ENCODE measurements at places on chromosomes 2 and 18.

DNA sequence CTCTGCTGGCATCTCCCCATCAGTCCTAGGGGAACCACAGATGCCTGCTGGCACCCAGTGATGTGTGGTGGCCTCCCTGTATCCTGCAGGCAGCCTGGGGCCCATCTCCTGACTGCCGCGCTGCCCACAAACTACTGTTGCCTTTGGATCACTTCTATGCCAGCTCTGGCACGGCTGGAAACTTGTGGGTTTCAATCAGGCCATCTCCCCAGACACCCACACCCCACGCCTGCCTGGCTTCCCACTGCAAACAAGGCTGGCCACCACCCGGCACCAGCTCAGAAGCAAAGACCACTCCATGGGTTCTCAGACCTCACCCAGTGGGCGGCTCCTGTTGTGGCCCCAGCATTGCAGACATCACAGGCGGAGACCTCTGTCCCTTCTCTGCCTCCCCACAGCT lies 15.1 kb upstream of the TPO start:
- DNase-seq: no peak

DNA sequence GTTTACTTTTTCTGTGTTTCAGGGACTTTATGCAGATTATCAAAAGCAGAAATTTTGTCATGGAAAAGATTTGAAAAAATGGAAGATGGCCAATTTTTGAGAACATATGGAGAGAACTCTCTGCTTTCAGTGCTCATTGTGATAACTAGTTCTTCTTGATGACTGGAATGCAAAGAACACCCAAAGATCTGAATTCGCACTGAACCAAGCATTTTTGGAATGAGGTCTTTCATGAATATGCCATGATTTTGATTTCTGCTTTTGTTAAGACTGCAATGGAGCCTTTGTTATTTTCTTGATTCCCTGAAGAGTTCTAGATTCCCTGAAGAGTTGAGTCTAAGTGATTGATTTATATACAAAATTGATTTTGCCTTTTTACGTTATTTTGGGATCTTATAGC lies 124.1 kb downstream of the FMNL2 start:
- DNase-seq: no peak

- no peak for DNase-seq
Observed at GRCh38 chr2:182852090-182852489, 14.3 kb downstream of the FRZB start.

DNA sequence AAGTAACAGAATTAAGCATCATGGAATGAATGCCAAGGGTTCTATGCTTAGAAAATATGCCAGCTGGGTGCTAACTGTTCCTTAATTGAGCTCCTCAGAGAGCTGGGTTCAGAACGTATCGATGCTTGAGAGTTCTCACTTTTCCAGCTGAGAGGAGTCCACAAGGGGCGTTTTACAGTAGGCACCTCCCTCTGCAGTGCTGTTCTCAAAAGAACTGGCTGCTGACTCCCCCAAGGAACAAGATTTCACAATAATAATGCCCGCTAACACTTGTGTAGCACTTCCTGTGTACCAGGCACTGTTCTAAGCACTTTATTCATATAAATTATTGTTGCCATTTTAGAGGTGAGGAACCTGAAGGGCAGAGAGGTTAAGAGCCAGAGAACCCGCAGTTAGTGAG lies 18.1 kb upstream of the TMEM237 start:
- no peak for DNase-seq

DNA sequence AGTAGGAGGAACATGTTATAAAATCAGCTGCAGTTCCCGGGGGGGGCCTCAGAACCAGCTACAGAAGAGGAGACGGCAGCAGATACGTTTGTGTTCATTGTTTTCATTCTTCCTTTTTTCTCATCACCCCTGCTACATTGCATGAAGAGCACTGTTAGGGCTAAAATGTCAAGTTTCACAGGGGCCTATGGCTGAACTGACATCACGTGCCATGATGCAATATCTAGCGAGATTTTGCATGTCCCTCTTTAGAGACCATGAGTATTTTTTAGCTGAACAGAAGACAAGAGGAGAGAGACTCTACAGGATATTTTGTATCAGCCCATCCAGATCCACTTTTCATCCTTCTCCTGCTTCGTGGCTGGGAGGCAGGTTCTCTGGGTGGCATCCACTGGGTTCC lies 97.6 kb downstream of the MRPS9 start:
- no peak for DNase-seq

- DNase-seq: no peak
Observed at GRCh38 chr18:76948345-76948744, 126.0 kb downstream of the ZNF236 start.

DNA sequence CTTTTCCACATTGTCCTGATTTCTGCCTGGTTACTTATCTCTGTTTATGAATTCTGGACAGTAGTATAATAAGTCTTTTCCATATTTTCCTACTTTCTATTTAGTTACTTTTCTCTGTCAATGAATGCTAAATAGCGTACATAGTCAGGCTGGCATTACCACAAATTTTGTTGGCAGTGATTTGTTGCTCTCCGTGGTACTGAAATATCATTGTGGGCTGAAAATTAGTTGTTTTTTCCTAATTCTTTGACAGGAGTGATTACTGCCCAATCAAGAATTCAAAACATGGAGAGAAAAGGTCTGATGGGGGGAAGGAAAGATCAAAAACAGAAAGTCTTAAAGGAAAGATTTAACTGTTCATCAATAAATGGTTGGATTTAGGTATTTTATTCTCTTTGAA lies 7.7 kb upstream of the GALNT13 start:
- DNase-seq: no peak

DNA sequence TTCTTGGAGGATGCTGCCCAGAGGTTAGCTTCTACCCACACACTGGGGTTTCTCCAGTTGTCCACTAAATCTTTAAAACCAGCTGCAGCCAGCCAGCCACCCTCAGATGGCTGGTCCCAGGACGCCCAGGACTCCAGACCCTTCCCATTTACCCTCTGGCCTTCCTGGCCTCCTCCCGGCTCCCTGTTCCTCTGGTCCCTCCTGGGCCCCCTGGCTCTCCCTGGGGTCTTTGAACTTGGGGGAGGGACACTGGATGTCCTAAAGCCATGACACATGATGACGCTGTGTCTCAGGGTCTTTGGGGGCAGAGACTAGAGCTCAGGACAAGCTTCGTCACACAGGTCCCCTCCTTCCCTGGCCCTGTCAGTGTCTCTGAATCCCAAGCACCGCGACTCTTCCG lies 201.1 kb upstream of the HDAC4 start:
- DNase-seq: no peak

DNA sequence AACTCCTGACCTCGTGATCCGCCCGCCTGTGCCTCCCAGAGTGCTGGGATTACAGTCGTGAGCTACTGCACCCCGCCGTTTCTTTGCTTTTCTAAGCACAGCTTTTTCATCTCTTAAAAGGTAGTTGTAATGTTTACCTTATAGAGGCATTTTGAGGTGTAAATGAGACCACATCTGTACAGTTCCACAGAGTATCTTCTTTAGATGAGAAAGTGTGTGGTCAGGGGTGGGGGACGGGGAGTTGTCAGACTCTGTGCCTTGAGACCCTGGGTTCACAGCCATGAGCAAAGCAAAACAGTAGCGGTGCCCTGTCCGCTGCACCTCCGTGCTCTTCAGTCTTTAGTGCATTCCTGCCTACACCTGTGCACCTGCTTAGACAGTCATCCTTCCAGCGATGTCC lies 251.6 kb downstream of the ZNF407 start:
- no peak for DNase-seq

DNA sequence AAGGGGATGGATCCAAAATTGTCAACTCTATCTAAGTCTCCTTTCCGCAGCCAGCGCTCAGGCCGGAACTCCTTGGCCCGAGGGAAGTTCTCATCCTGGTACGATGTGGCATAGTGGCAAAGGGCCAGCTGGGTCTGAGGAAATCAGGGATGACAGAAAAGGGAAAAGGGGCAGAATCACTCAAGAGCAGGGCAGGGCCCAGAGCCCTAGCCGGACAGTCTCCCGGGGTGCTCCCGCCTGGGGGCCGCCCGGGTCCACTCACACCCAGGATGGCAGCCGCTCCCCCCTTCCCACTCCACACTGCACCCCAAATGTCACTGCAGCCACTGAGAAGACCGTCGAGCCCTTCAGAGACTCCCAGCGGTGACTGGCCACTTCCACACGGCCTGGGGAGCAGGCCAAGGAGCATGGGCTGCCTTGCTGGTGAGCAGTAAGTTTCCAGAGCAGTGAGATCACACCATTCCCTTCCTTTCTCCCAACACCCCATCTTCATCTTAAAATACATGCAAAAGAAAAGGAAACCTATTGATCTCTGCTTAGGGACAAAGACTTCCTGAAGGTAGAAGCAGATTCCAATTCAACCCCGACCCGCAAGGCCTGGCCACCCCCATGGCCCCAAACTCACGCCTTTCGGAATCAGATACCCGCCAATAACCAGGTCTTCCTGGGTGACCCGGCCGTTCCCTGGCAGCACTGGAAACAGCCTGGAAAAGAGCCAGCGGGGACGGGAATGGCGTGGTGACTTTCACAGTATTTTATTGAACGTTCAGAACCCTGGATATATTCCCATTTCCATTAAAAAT lies 26.7 kb downstream of the CYP27C1 start:
- DNase-seq: no peak

DNA sequence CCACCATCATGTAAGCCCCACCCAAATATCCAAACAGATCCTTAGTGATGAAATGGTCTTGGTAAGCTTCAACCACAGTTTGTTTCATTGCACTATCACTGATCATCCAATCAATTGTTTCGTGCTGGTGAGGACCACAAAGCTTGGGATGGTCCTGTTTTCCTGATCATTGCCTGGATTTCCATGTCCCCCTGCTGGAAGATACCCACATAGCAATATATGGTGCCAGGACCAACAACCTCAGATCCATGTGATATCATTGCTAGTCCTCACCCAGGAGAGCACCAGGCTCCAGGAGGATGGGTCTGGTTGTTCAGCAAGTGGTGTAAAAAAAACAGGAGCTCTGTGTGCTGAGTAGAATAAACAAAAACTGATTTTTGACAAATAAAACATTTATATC lies 206.5 kb upstream of the SH3BP4 start:
- DNase-seq: no peak

DNA sequence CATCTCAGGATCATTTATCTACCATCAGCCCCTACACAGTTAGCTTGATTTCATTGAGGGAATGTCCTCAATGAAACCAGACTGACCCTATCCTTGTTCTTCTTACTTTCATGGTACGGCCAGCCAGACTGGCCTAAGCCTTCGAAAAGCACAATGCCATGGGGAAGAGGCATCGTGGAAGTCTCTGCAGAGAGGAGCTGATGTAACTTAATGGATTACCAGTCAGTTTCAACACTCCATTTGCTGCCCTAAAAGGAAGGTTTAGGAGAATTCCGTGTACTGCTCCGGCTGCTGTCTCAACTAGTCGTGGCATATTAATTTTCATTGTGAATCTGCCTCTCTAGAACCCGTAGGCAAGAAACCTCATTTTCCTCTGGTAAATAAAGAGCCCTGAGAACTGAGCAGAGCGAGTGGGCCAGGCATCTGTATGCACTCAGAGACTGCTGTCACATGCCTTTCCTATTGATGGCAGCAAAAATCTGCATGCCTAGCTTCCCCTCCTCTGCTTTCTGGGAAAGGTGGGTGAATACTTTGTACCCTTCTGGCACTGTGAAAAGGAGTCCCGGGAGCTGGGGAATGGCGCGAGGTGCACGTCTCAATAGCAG lies 184.9 kb downstream of the KLHL29 start:
- no peak for DNase-seq

- DNase-seq: no peak
Observed at GRCh38 chr2:230023313-230023712, 45.4 kb downstream of the SLC16A14 start.

GRCh38 chr18:48800466-48800865 lies 150.3 kb downstream of the SMAD7 start:
- DNase-seq: no peak

GRCh38 chr2:232438091-232438490 lies 17.9 kb upstream of the ALPI start:
- DNase-seq: no peak

DNA sequence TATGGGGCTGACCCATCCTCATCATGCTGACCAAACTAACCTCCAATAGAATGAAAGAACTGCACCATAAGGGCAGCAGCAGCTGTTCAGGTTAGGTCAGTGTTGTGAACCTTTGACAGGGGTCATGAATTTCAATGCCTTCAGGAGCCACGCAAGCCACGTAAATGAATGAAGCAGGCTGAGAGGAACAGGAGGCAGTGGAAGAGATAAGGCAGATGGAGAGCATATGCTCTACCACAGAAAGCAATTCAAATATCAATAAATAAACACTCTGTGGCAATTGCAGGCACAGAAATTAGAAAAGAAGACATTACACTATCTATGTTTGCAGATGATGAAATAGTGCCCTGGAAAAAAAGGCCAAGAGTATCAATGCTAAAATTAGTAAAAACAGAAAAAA lies 56.3 kb downstream of the SCG2 start:
- no peak for DNase-seq

GRCh38 chr2:28438532-28439063 lies 45.9 kb downstream of the FOSL2 start:
- no peak for DNase-seq

GRCh38 chr18:8705961-8706790 lies 820 bp downstream of the MTCL1 start:
- no peak for DNase-seq

- no peak for DNase-seq
Observed at GRCh38 chr2:120715941-120716340, 19.7 kb upstream of the GLI2 start.

DNA sequence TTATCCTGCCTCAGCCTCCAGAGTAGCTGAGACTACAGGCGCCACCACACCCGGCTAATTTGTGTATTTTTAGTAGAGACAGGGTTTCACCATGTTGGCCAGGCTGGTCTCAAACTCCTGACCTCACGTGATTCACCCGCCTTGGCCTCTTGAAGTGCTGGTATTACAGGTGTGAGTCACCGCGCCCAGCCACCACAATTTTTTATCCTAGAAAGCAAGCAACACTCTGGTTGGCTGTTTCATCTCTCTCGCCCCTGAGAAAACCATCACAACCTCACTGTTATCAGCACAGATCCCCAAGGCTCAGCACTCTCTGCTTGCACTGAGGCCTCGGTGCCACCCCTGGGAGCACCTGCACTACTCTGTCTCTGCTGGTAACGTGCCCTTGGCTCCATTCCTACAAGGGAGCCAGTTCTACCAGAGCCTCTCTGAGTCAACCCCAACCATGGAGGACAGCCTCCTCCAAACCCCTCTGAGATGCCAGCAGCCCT lies 134.8 kb upstream of the AGAP1 start:
- DNase-seq: no peak
